ENCODE measurements at places on chromosomes 13 and 19.

DNA sequence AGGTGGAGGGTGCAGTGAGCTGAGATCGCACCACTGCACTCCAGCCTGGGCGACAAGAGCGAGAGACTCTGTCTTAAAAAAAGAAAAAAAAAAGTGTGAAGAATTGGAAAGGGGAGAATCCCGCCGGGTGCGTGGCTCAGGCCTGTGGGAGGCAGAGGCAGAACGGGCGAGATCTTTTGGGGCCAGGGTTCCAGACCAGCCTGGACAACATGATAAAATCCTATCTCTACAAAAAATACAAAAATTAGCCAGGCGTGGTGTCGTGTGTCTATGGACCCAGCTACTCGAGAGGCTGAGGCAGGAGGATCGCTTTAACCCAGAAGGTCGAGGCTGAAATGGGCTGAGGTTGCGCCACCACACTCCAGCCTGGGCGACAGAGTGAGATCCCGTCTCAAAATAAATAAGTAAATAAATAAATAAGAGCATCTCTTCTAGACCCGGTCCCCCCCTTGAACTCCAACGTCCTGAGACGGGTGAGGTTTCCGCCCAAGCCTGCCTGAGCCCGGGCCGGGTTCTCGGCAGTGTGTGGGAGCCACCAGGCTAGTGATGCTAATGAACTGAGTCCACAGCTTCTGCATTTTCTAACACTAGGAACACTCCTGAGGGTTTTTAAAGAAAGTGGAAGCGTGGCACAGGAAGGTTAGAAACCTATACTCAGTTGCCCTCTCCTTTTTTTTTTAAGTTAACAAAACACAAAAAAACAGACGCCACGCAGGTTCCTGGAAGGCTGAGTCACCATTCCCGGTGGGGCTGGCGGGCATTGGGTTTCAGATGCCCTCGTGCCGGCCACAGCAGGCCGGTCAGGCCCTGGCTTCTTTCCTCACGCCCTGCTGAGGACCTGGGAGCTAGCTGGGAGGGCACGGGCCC lies 22.0 kb downstream of the GPX4 start:
- DNase-seq: no peak

- DNase-seq: no peak
Measured at GRCh38 chr19:18450931-18451836, 13.3 kb upstream of the ISYNA1 start.

GRCh38 chr19:5520501-5520900 lies 47.3 kb downstream of the TINCR start:
- DNase-seq: no peak

DNA sequence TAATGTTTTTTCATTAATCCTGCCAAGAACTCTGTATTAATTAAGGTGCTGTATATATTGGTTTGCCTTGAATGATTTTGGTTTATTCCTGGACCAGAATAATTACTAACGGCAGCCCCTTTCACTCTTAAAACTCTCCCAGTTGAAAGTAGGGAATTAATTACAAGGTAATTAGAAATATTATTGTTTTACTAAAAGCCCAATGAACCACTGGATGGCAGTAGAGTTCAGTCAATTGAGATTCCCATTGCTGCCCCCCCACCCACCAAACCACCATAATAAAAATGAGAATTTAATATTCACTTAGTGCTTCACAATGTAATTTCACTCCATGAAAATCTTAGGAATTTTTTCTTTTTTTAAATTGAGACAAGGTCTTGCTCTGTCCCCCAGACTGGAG lies 13.7 kb downstream of the WBP4 start:
- peak; percentile 34 for DNase-seq

- peak; percentile 19 for DNase-seq
Measured at GRCh38 chr13:51066091-51066831, 44.8 kb downstream of the C13orf42 start.

DNA sequence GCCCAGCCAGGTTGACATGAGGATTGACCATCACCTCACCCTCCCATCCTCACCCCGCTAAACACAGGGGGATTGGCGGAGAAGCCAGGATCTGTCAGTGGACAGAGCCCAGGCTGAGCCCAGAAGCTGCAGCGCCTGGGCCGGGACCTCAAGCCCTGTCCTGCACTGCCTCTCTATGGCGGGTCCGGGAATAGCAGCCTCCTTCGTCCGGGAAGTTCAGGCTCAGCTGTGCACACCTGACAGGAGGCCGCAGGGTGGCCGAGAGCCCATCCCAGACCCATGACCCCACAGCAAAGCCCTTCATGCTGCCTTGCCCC lies 67.8 kb downstream of the SPACA7 start:
- DNase-seq: peak; percentile 52

All from iris pigment epithelial cell (primary cell).